ENCODE measurements at places on chromosomes 6 and 20.
A peak's percentile ranks its signal among the peaks of the same experiment; 100 is the strongest.

- DNase-seq = peak; percentile 81
Observed at GRCh38 chr6:29847871-29848630, 20.4 kb downstream of the HLA-G start.

GRCh38 chr6:69601132-69601531, 195.7 kb downstream of the LMBRD1 start:
- DNase-seq = no peak

DNA sequence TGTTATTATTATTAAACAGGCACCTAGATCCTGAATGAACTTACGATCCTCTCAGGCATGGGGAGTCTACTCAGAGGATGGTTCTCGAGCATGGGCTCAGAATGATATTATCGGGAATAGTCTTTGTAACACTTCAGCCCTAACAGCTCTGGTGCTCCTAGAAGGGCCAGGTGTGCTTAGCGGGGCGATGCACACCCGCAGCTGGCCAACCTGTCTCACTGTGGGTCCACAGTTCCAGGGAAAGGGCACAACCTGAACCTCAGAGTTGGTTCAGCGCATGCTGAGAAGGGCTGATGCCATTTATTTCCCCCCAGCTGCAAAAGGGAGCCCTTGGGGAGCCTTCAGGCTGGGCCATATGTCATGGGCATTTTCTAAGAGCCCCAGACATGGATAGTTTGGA, 26.2 kb downstream of the RRAGD start:
- no peak for DNase-seq

DNA sequence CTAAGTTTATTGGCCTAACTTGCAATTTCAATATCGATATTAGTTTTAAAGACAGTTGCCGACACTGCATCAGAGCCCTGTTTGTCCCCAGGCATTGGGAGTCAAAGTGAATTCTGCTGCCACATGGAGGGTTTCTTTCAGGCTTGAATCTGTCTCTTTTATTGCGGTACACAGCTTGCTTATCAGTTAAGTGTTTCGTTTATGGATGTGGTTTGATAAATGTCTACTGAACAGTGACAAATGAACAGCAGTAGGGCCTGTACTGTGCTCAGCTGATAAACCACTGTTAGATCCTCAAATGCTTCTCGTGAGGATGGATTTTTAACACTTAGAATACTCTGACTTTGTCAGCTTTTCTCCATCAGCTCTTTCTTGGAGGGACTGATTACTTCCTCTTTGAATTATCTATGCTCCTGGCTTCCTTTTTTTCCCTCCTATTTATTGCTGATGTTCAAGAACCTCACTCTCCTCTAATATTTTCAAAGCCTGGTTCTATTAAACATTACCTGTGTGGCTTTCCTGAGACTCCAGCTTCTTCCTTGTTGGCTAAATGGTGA, 240.8 kb downstream of the PLCB1 start:
- no peak for DNase-seq

DNA sequence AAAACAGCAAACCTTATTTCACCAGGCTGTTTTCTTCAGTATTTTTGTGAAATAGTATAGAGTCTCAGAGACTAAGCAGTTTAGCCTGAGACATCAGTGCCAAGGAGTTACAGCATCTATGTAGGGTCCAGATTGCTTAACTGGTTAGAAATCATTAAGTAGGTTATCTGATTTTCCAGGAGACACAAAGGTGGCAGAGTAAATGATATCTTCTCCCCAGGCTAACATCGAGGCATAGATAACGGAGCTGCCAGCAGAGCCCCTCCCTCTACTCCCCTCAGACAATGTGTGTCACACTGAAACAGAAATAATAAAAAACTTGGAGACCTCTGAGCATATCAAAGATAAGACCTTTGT, 473.0 kb upstream of the CITED2 start:
- DNase-seq = no peak

Data from stimulated activated CD4-positive, alpha-beta T cell treated with anti-CD3 and anti-CD28 coated beads, Interleukin-1b, Interleukin-23, amount 100 ng/mL, for 48 hours (primary cell).